ENCODE measurements at places on chromosomes 11 and 22.

DNA sequence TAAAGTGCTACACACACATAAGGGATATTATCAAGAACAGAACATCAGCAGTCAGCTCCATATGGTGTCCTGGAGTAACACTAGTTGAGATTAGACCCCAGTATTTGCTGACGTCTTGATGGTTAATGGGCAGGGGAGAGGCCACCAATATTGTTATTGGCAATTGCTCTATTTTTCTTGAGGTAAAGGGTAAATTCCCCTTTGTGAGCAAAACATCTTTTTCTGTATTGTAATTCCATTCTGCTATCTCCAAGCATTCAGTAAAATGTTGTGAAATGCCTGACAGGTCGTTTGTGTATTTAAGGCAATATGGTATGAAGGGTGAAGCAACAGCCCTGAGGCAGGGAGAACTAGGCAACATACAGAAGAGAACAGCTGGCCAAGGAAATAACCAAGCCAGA lies 21.9 kb downstream of the PC start:
- DNase-seq, result no peak

GRCh38 chr11:69142895-69143294 lies 12.8 kb upstream of the SMIM38 start:
- DNase-seq, result no peak

DNA sequence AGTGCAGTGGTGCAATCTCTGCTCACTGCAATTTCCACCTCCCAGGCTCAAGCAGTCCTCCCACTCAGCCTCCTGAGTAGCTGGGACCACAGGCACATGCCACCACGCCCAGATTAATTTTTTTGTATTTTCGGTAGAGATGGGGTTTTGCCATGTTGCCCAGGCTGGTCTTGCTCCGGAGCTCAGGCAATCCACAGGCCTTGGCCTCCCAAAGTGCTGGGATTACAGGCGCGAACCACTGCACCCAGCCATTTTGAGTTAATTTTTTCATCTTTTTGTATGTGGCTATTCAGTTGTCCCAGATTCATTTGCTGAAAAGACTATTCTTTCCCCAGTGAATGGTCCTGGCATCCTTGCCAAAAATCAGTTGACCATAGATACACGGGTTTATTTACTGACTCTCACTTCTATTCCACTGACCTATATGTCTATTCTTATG lies 63.6 kb downstream of the MAPK1 start:
- no peak for DNase-seq

- DNase-seq, result no peak
These were observed 11.4 kb downstream of the UBE2L6 start for GRCh38 chr11:57556041-57556440.

DNA sequence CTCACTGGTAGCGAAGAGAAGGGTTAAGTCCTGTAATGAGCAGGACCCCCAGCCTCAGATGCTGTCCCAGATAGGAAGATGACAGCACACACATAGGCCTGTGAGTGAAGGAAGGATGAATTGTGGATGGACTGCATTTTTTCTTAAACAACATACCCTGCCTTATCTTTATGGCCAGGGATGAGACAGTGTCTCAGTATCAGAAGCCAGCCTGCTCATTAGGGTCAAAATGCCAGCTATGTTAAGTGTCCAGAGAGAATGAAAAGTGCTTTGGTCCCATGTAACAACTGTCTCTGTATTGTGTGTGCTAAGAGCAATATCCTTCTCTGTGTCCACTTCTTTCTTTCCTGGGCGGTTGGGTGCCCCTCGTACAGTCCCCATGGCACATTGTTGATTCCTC lies 30.2 kb downstream of the PPFIBP2 start:
- DNase-seq, result no peak

GRCh38 chr11:34601085-34601444 lies 19.8 kb upstream of the EHF start:
- no peak for DNase-seq

DNA sequence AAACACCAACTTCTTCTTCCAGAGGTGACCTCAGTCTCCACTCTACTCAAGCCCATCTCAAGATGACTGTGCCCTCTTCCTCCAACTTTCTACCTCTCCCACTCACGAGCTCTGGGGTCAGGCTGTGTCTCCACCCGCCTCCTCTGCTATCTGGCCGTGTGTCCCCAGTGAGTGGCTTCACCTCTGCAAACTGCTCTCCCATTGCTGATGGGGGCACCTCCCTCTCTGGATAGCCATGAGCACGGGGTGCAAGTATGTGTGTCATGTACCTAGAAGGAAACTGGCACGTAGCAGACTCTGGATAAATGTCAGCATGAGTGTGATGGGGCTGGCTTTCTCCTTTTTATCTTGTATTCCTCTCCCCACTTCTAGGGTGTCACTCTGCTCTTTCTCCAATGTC lies 18.3 kb upstream of the RAC2 start:
- no peak for DNase-seq
